Stimulated activated CD4-positive, alpha-beta T cell treated with anti-CD3 and anti-CD28 coated beads, Interleukin-1b, Interleukin-23, amount 100 ng/mL, for 1 hour (primary cell): ENCODE measurements at places on chromosomes 16 and 17.

GRCh38 chr17:57578608-57579225, 166.4 kb downstream of the CCDC182 start:
- no peak for DNase-seq

- no peak for DNase-seq
Measured at GRCh38 chr16:74641969-74642368, 24.7 kb downstream of the RFWD3 start.

GRCh38 chr17:13592427-13592826, 9.3 kb downstream of the HS3ST3A1 start:
- DNase-seq = no peak

DNA sequence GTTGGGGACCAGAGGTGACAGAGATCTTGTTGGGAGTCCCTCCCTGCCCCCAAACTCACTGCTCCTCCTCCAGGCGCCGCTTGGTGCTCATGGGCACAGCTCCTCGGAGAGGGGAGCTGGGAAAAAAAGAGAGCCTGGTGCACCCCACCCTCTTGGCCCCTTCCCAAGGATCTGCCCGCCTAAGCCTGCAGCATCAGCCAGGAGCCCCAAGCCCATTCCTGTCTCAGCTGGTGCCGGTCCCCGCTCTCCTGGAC, 400 bp downstream of the HCFC1R1 start:
- no peak for DNase-seq

- DNase-seq = no peak
Measured at GRCh38 chr16:55398762-55399161, 74.8 kb downstream of the IRX6 start.

- DNase-seq = no peak
Measured at GRCh38 chr16:5598793-5599192, 501.2 kb upstream of the EEF2KMT start.

- no peak for DNase-seq
Measured at GRCh38 chr16:20673882-20674683, 23.4 kb downstream of the ACSM1 start.

GRCh38 chr17:33291248-33292200, 1.6 kb downstream of the ASIC2 start:
- DNase-seq = no peak

- DNase-seq = no peak
Measured at GRCh38 chr17:15092762-15093161, 172.4 kb downstream of the PMP22 start.

DNA sequence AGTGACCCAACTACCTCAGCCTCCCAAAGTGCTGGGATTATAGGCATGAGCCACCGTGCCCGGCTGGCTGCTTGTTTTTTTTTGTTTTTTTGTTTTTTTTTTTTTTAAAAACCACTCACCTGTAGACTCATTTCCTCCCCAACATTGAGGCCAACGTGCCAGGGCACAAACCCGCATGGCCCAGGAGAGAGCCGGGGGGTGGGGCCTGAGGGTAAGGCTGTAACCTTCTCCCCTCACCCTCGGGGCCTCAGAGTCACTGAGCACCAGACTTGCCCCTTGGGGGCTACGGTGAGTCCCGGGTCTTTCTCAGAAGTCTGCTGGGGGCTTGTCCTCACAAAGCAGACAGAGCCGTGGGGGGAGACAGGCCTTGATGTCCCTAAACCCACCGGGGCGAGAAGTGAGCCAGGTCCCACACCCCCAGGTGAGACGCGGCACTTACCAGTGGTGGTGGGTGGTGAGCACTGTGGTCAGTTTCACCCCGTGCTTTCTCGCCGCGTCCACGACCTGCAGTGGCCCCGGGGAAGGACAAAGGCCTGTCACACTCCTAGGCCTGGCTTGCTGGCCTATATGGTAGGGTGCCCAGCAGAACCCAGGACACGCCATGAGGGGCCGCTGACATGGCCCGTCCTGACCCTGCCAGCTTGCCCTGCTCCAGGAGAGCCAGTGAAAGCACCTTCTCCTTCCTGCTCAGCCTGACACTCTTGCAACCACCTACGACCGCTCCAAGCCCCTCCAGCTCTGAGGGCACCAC, 4.6 kb downstream of the HAGH start:
- DNase-seq = no peak

- no peak for DNase-seq
Measured at GRCh38 chr16:28549301-28549899, 4.3 kb upstream of the SGF29 start.
